ENCODE measurements at places on chromosomes 3 and 15. TPM values are rescaled to one million over a fixed set of nuclear protein-coding genes. Genes with fewer than 3 reads are reported as not detected.

BTBD1 gene
- total RNA-seq, result 43.0 TPM

GRCh38 chr15:29631076-29632070 is 190.9 kb downstream of the TJP1 start:
- DNase-seq, result no peak

UNC45A gene
- 50.4 TPM for total RNA-seq

DNA sequence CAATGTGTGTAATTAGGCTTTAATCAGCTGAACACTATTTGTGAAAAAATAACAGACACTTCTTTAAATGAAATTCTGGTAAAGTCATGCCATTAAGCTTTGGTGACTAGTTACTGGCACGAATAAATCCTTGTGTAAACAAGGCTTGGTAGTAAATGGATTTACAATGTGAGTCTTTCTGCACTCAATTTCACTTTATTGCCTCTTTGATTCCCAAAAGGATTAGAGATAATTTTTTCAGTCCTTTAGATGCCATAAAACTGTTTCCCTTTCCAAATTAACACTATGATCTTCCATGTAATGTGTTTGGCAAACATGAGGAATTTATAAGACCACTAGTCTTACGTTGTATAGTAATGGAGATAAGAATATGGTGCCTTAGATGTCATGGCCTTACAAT is 339.5 kb upstream of the DNAJC19 start:
- no peak for DNase-seq
